Right renal pelvis (tissue), 4 donors: ENCODE measurements at places on chromosomes 2 and 18.

- no peak for DNase-seq
These were observed 76.6 kb downstream of the CCDC85A start for GRCh38 chr2:56260415-56260814.

DNA sequence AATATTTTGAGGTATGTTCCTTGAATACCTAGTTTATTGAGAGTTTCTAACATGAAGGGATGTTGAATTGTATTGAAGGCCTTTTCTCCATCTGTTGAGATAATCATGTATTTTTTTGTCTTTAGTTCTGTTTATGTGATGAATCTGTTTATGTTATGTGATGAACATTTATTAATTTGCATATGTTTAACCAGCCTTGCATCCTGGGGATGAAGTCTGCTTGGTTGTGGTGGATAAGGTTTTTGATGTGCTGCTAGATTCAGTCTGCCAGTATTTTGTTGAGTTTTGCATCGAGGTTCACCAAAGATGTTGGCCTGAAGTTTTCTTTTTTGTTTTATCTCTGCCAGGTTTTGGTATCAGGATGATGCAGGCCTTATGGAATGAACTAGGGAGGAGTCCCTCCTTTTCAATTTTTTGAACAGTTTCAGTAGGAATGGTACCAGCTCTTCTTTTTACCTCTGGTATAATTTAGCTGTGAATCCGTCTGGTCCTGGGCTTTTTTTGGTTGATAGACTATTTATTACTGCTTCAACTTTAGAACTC lies 71.9 kb downstream of the EPC2 start:
- no peak for DNase-seq

DNA sequence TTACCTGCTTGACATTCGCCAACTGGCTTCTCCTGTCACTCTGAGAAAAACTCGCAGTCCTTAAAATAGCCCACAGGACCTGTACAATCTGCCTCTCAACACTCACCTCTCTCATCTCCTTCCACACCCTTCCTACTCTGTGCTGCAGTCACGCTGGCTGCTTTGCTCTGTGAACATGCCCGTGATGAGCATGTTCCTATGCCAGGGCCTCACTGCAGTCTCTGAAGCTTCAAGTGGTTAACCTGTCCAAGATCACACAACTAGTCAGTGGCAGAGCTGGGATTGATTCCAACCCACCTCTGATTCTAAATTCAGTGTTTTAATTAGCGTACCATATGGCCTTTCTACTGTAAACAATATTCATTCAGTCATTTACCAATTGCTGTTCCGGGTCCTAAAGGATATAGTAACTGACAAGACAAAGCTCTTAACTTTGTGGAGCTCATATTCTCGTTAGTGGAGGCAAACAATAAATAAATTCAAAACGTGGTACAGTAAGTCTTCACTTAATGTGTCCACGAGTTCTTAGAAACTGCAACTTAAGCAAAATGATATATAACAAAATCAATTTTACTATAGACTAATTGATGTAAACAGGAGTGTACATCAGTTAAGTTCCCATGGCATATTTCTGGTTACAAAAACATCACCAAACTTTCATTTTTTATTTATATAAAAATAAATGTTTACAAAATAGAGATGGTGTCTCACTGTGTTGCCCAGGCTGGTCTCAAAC lies 38.9 kb upstream of the FBXO11 start:
- no peak for DNase-seq

DNA sequence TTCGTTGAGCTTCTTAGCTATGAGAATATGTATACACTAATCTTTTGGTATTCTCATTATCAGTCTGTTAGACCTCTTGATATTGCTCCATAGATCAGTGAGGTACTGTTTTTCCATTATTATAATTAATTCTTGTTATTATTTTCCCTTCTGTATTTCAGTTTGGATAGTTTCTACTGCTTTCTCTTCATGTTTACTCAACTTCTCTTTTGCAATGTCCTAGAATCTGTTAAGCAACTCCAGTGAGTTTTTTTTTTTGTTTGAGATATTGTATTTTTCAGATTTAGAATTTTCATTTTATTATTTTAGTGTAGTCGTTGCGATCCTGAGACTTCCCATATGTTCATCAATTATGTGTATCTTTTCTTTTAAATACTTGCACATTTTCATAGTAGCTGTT lies 260.8 kb downstream of the SETBP1 start:
- no peak for DNase-seq

DNA sequence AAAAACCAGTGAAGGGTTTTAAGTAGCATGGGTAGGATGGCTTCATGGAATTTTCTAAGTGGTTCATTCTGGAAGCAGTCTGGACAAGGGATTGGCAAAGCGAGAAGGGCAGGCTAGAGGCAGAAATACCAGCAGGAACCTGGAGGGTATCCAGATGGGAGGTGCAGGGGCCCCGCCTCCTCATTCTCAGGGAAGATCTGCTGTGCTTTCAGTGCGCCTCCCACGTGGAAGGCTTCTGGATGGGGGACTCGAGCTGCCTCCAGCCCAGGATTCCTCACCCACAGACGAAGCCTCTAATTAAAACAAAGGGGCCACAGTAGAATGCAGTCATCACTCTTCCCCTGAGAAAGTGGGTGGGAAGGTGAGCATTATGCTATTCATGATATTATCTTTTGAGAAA lies 79.8 kb downstream of the VSNL1 start:
- no peak for DNase-seq
